NCI-H446 (cell line): ENCODE measurements at places on chromosomes 16 and 17.

DNA sequence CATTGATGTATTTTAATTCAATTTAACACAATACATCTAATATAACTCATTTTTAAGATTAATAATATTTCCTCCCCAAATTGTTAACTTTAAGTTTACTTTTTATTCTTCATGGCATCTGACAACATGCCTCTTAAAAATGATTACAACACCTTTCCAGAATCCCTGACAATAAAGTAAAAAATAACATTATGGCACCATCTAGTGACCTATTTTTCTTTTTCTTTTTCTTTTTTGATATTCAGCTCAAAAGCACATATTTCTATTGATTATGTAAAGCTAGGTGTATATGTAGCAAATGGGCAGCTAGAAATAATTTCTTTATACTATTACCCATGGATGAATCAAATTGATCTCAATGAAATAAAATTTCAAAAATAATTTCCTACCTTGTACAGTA, 834.3 kb upstream of the CDH8 start:
- DNase-seq, result no peak

DNA sequence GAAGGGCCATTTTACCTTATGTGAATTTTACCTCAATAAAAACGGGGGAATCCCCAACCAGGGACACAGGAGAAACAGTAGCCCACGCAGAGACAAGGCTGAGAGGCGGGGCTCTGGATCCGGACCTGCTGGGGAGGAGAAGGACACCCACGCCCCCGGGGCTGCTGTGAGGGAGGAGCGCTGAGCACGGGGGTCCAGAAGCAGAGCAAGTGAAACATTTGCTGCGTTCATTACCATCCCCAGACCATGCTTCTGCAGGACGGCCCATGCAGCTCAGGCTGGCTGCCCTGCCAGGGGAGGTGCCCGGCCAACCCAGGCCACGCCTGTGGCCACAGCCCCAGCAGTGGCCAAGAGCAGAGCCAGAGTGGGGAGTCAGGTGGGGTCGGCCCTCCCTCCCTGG, 50.0 kb downstream of the KCNJ18 start:
- no peak for DNase-seq

- DNase-seq, result no peak
These were observed 43.2 kb downstream of the AXIN2 start for GRCh38 chr17:65518256-65518655.

DNA sequence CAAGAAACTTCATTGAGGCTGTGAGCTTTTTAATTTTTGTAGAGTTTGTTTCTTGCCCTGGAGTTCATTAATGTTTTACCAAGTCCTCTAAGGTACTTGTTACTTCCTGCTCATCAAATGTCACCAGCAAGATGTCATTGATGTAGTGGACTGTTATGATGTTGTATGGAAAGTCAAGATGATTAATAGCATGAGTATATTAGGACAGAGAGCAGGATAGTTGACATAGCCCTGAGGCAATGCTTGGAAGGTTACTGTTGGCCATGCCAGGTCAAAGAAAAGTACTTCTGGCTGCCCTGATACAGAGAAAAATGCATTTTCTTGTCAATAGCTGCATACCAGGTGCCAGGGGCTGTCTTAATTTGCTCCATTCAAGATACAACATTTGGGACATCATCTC, 6.7 kb downstream of the KRTAP1-5 start:
- no peak for DNase-seq

GRCh38 chr17:6913608-6914443, 82.0 kb upstream of the ALOX12 start:
- DNase-seq, result peak; percentile 24

- DNase-seq, result no peak
These were observed 453 bp upstream of the WFIKKN1 start for GRCh38 chr16:630249-630814.

DNA sequence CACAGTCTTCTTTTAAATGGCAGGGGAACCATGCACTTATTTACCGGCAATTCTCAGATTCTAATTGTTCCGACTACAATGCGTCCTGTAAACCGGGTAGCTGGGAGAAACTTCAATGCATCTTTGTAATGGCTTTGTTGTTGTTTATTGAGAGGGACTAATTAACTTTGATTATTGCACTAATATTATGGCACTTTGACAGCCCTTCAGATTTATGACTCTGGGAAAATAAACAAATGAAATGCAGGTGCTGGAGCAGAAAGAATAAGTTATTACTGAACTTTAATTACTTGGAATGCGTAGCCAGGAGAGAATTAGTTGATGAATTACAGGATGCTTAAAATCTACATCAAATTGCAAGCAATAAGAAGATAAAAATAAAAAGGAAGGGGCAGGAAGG, 77.0 kb downstream of the WWOX start:
- no peak for DNase-seq

GRCh38 chr17:44630703-44631102, 25.6 kb upstream of the MEIOC start:
- no peak for DNase-seq

DNA sequence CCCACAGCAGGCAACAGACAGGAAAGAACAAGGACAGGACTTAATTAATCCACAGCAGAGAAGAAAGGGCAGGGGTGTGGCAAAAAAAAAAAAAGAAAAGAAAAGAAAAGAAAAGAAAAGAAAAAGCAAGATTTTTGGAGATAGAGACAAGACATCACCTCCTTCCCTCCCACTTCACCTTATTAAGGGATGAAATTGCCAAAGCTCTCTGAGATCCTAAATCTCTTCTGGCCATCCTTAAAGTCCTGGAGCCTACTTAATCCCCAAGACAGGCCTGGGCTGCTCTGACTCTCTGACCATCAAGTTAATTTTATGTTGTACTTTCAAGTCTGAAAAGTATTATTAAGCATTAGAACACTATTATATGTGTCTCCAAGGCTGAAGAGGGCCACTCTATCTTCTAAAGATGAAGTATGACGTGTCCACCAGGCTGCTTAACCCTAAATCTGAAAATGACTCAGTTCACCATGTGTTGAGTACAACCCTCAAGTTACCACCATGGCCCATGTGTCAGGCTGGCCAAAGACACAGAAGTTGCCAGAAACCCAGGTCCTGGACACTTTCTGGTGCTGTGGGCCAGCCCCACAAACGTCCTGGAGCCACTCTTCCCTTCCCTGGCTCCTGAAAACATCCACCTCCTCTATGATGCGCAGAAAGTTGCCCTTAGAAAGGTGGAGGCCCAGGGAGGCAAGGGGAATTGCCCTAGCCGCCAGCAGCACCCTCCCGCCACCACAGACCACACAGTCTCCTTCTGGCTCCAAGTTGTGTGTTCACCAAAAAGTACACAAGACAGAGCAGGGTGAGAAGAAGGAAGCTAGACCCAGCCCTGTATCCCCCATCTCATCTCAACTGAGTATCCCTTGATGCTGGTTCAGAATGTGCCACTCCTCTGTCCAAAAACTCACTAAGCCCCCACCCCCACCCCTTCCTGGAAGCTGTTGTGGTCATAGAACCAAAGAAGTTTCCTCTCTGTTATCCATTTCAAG, 2.7 kb downstream of the SOCS1 start:
- DNase-seq, result no peak

- DNase-seq, result no peak
These were observed at the start of gene FGF11 for GRCh38 chr17:7439462-7440112. FGF11 (plus strand) TSS chr17:7439512; CDS start chr17:7439621, 109 bp downstream.

GRCh38 chr17:2075336-2076086, 20.6 kb downstream of the HIC1 start:
- DNase-seq, result no peak

DNA sequence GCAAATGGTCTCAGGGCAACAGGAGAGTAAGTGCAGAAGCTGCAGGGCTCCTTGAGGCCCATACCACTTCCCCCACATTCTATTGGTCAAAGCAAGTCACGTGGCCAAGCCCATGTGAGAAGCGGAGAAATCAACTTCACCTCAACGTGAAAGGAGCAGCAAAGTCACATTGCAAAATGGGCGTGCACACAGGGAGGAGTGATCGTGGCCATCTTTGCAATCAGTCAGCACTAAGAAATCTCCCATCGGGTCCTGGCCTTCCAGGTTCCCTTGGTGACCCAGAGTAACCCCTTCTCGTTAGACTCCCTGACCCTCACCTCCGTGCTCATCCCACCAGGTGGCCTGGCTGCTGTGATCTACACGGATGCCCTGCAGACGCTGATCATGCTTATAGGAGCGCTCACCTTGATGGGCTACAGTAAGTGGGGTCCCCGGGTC, 38.0 kb downstream of the SLC5A11 start:
- no peak for DNase-seq

GRCh38 chr16:54595621-54596020, 309.0 kb upstream of the IRX3 start:
- no peak for DNase-seq

DNA sequence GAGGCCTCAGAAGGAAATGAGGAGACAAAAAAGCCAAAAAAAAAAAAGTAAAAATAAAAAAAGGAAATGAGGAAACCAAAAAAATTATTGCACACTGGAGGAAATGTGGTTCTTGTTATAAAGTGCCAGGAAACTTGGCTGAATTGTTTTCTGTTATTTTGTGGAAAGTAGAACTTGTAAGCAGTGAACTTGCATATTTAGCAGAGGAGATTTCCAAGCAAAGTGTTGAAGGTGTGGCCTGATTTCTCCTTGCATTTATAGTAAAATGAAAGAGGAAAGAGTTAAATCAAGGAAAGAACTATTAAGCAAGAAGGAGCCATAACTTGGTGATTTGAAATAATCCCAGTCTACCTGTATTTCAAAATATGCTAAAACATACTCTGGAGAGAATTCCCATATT, 34.1 kb upstream of the CPPED1 start:
- no peak for DNase-seq

GRCh38 chr17:2931876-2932275, 131.5 kb downstream of the OR1D5 start:
- no peak for DNase-seq

DNA sequence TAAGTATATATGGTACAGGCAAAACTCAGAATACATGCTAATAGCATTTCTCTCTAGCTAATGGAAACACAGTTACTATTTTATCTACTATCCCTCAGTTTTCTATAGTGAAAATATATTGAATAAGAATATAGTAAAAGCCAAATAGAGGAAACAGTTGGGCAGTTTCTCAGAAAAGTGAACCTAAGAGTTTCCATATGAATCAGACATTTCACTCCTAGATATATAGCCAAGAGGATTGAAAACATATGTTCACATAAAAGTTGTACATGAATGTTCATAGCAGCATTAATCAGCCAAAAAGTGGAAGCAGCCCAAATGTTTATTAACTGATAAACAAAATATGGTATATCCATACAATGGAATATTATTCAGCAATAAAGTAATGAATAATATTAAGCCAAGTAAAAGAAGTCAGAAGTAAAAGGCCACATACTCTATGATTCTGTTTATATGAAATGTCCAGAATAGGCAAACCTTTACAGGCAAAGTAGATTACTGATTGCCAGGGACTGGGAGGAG, 134.6 kb downstream of the CYB561 start:
- no peak for DNase-seq

GRCh38 chr17:60661489-60661888, 16.2 kb upstream of the BCAS3 start:
- no peak for DNase-seq

DNA sequence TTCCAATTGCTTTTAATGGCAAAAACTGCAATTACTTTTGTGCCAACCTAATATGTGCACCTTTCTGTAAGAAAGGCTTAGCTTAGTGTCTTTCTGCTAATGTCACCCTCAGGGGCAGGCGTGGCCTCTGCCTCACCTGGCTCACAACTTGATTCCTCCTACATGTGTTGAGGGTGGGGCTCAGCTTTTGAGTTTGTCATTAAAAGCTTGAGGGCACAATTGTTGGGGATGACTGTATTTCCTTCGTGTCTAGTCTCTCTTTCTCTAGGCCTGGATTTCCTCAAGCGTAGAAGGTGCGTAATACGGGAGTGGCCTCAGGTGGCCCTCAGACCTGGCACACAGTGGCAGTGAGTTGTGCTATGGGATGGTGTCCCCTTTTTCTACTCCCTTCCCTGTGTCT, 94.4 kb downstream of the CLEC16A start:
- no peak for DNase-seq

DNA sequence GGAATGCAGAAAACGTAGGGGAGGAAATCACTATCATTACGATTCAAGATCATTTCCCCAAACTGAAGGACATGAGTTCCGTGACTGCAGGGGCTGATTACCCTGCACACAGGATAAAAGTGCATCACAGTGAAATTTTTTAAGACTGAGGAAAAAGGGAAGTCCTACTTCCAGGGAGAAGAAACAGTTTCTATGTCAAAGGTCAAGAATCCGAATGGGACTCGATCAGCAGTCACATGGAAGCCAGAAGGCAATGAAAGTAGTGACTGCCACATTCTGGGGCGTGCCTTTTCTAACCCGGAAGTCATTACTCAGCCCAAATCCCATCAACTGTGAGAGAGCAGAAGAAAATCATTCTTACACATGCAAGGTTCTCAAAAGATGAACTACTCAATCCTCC, 12.1 kb downstream of the ZZEF1 start:
- no peak for DNase-seq

DNA sequence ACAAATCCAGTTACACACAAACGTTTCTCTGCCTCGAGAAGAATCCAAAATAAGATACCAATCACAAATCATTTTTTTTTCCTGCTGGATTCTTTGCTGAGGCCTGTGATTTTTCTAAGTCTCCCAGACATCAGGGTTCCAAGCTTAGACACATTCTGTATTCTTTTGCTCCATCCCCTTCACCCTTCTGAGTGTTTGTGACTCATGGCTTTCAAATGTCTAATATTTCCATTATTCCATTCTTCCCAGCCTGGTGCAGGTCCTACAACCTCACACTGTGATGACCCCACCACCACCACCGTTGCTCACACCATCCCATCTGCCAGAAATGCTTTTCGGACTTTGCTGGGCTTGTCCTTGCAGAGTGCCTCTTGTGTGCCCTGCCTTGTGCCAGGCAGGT, 480.1 kb downstream of the SOX9 start:
- DNase-seq, result no peak

GRCh38 chr16:85025781-85026653, 1.6 kb upstream of the KIAA0513 start:
- DNase-seq, result no peak

- no peak for DNase-seq
These were observed 4.2 kb upstream of the SPAG7 start for GRCh38 chr17:4971826-4972225.

- no peak for DNase-seq
These were observed 499.1 kb downstream of the KCNJ2 start for GRCh38 chr17:70668276-70668937.

DNA sequence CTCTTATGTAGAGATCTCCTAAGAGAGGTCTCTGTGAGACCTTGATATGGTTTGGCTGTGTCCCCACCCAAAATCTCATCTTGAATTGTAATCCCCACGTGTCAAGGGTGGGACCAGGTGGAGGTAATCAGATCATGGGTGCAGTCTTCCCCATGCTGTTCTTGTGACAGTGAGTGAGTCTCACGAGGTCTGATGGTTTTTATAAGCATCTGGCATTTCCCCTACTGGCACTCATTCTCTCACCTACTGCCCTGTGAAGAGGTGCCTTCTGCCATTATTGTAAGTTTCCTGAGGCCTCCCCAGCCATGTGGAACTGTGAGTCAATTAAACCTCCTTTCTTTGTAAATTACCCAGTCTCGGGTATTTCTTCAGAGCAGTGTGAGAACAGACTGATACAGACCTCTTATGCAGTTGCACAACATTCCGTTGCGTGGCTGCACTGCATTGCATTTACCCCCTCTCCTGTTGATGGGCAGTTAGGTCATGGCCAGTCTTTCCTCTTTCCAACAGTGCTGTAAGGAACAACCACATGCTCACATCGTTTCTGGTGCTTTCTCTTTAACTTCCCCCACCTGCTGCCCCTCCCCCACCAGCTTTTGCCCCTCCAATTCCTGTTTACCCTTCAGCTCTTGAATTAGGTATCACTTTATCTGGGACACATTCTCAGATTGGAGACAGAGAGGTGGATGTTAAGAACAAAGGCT, 43.6 kb upstream of the MED9 start:
- DNase-seq, result no peak
